ENCODE measurements at places on chromosomes 2 and 18.

DNA sequence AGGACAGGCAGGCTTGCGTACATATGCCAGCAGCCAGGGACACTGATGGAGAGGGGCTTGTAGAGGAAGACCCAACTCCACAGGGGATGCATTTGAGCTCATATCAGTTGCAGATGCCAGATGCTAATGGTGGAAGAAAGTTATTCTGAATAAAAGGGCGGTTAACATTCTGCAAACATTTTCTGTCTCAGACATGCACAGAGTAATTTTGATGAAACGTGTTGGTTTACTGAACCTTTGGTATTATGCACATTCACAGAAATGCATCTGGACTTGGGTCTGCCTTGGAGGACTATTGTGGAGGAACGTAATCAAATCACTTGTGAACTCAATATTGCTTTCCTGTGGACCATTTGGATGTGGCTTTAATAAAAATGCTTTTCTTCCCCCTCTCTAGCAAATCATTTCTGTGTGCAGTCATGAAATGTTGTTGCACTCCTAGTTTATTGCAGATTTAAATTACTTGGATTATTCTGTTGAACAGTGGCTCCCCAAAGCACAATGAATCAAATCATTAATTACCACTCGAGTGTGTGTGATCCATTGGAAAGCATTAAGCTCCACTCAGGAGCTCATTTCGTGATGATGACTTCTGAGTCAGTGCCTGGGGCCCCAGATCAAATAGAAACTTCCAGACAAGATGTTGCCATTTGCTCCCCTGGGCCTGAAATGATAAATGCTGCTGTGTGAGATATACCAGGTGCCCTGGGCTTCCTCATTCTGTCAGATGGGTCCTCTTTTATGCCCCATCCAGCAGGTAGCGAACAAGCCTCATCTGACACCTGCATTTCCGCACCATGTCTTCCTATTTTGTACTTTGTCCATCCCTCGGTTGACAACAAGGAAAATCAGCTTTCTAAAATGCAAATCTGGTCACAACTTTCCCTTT lies 697.0 kb upstream of the HS6ST1 start:
- DNase-seq: no peak

- no peak for DNase-seq
Measured at GRCh38 chr2:191611614-191612013, 66.3 kb upstream of the NABP1 start.

DNA sequence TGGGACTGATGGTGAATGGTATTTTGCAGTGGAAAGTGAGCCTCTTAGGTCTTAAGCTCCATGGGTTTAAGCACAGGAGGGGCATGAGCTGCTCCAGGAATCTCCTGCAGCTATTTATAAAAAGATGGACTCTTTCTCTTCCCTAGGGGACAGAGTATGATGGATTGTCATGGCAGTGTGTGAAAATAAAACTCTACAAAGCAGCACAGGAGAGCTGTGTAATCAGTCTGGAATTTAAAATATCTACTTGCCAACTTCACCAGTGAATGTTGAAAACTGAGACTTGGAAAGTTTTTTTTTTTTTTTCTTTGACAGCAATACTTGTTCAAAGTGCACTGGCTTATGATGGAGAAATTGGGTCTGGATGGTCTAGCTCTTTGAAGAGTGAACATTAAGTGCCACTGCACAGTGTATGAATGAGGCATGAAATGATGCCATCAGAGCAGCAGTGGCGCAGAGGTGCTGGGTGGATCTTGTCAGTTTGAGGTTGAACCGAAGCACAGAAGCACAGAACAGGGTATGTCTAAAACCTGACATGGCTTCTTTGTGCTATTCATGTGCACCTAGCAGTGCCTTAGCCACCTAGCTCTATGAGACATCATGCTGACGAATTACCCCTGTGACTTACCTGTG lies 245.4 kb downstream of the PTPRM start:
- DNase-seq: no peak

- no peak for DNase-seq
Measured at GRCh38 chr2:8487461-8487932, 194.4 kb upstream of the ID2 start.

DNA sequence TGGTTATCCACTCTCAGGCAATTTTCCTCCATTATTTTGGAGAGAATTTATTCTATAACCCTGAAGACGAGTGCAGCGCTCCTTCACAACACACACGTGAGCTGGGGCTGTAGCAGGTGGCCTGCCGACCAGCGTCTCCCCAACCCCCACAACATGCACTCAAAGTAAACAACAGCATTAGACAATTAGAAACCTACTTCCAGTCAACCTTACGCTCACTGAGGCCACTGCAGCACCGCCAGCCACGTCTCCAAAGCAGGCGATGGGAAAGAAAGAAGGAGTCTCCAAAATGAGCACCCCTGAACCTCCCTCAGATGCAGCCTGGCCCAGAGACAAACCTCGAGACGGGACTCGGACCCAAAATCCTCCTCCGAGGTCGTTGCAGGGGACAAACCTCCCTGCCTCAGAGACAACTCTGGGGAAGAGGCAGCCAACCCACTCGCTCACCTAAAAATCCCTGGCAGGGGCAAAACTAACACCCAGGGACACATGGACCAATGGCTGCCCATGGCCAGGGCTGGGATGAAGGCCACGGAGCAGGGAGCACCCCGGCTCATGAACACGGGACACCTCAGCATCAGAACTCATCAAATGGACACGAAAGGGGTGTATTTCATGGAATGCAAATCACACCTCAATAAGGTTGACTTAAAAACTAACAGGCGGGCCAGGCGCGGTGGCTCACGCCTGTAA lies 2.6 kb downstream of the SLC66A2 start:
- no peak for DNase-seq

GRCh38 chr2:66427300-66427699 lies 7.6 kb upstream of the MEIS1 start:
- no peak for DNase-seq

Measured in activated naive CD4-positive, alpha-beta T cell treated with anti-CD3 and anti-CD28 coated beads for 36 hours (primary cell).